ENCODE measurements at places on chromosomes 13 and 19. TPM values are rescaled to one million over a fixed set of nuclear protein-coding genes. Genes with fewer than 3 reads are reported as not detected.

DNA sequence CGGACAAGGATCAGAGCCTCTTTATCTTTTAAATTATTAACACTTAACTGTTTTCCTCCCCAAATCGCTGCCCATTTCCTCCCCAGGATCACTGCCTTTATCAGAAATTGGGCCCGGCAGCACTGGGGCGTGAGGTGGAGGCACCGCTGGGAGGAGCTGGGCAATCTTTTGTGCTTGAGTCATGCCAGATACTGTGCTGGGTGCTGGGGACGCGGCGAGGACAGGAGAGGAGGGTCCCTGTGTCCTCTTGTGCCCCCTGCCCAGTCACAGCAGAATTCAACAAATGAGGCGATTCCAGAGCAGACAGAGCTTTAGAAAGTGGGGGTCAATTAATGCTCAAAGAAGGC lies 347.8 kb downstream of the ZNF536 start:
- peak; percentile 83 for DNase-seq

- no peak for DNase-seq
Measured at GRCh38 chr13:101763191-101763590, 310.7 kb downstream of the ITGBL1 start.

Gene ELAVL3
- not detected for total RNA-seq

DNA sequence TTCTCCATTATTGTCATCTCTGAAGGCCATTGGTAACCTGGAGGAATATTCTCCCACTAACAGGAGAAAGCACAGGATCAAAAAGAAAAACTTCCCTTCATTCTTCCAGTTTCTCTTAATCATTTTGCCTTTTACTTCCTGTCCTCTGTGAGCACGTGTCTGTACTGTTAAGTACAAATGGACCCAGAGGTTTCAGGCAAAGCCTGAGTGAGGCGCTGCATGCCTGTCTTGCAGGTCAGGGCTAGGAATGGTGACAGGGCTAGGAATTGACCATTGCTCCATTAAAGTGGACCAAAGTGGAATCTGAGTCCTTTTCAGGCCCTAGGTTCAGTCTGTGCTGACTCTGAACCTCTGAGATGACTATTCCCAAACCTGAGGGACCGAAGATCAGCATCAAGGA lies 326.7 kb downstream of the SHISA2 start:
- DNase-seq = no peak

Gene TSHZ3
- total RNA-seq = 1.6 TPM

Gene ZNF665
- 4.2 TPM for total RNA-seq

DNA sequence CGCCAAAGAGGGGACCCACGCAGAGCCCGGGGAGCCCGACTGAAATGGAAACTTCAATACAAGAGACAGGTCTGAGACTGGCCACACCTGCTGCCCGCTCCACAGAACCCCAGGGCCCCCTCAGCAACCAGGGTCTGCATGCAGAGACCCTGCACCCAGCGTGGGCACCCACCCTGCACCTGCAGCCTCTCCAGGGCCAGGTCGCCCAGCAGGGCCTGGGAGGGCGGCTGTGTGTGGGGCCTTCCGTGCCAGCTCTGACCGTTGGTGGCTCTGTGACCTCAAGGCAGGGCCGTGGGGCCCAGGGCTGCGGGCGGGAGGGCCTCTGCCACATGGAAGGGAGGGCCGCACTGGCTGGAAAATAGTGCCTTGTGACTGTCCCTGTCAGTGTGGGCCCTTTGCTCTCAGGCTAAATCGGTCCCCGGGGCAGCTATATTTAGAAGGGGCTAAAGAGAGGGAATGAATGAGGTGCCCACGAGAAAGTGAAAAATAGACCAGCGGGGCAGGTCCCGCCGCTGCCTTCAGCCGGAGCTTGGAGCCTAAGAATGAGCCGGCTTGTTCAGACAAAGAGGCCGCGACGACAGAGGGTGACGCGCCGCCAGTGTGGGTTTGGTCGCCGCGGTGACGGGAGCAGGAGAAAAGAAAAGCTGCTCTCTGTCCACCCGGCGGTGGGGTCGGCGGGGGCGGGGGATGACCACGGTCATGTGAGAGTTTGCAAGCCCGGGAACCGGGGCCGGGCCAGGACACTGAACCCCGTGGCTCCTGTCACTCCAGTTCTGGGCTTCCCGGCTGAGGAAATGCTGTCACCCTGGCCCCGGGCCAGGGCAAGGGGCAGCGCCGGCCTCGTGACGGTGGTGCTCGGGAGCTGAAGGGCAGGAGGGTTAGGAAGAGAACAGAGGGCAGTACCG lies 70.5 kb downstream of the GADD45B start:
- DNase-seq = peak; percentile 79

DNA sequence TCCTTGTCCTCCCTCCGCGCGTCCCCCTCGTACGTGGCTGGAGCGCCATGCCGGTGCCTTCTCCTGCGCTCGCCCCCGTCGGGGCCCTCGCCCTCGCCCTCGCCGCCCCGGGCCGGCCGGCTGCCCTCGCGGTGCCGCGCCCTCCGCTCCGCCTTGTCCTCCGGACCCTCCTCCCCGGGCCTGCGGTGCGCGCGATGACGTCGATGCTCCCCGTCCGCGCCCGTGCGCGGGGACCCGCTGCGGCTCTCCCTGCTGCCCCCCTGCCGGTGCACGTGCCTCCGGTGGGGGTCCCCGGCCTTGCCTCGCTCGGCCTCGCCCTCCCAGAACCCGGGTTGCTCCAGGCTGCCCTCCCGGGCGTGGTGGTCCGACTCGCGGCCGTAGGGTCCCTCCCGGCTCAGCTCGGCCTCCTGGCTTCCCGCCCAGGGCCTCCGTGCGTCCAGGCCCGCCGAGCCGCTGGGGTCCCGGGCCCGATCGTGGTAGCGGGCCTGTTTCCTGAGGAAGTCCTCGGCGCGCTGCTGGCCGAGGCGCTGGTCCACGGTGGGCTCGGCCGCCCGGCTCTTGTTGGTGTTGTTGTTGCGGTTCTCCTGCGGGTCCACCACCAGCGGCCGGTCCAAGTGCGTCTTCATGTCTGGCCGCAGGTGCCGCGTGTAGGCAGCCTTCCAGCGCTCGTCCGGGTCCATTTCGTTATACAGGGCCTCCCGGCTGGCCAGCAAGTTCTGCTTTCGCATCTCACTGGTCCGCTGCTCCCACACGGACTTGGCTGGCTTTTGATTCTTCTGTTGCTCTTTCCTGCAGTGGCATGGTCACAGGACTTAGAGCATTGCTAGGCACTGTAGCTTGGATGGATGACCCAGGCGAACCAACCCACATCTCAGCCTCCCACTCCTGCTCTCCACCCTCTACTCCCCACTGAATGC lies 148.6 kb downstream of the IER2 start:
- no peak for DNase-seq

DNA sequence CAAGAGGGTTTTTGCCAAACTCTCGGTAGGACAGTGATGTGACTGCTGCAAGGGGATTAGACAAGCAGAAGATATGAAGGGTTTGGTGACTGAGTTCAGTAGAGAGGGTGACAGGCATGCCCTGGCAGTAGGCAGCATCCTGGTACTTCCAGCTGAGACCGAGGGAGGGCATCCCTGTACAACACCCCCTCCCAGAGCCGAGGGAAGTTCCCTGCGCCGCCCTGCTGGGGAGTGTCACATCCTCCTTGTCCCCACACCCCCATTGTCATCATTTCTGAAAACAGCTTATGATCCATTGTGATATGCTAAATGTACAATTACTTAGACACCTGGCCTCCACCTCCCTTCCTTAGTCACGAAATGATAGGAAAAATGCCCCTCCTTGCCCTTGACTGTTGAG lies 14.6 kb downstream of the ZNF544 start:
- DNase-seq = no peak

DNA sequence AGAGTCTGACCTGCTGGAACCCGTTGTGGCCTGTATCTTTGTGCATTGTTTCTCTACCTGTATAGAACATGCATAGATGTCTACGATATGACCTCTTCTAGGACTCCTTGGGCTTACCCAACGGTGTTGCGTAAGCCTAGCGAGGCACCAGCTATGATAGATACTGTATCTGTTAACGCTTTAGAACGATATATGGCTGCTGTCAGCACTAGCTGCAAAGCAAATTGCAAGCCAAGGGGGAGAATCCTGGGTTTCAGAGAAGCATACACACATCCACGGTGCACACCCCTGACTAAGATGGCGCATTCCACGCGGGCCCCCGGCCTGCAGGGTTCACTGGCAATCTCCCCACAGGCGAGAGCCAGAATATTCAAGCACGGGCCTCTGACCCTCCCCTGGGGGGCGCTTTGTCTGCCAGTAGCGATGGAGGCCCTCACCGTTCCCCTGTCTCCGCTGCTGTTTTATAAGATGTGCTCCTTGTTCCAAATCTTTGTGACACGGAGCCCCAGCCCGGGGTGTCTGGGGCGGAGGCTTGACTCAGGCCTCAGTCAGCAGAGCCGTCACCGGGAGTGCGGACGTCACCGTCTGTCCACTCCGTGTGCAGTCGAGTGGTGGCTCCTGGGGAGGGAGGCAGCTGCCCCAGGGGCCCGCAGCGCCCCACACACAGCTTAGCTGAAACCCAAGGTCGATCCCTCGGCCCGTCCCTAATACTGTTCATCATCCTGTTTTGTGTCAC lies 12.9 kb upstream of the RPS15 start:
- no peak for DNase-seq

- no peak for DNase-seq
Measured at GRCh38 chr19:22526661-22527272, 104.6 kb upstream of the ZNF98 start.

DNA sequence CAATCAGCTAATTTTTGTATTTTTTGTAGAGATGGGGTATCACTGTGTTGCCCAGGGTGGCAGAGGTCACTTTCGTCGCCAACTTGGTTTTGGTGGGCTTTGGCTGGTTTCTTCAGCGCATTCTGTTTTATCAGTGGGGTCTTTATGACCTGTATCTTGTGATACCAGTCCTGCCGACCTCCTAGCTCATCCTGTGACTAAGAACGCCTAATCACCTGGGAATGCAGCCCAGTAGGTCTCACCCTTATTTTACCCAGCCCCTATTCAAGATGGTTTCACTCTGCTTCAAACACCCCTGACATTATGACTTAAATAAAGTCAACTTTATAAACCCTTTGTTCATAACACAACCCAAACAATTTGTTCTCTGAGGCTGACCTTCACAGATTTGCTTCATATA lies 3.0 kb upstream of the ZNF878 start:
- DNase-seq = no peak

GRCh38 chr13:73198991-73199411 lies 140.2 kb downstream of the KLF5 start:
- no peak for DNase-seq

Gene TMIGD2
- total RNA-seq = not detected

DNA sequence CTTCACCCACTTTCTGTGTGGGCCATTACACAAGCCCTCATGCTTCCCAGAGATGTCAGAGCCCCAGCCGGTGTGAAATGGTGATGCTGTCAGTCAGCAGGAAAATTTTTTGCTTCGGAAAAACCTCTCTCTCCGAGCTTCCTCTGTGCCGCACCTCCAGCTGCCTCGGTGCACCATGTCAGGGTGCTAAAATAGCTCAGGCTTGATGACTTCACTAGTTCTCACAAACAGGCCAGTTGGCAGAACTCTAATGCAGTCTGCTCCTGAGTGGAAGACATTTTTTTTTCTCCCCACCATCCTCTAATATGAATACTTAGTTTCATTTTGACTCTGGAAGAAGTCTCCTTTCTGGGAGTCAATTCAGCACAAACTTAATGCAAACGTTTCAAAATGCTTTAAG lies 71.3 kb downstream of the KLF12 start:
- no peak for DNase-seq

Gene A1BG
- 10.1 TPM for total RNA-seq

Gene SLC10A2
- not detected for total RNA-seq

GRCh38 chr13:46600943-46601311 lies 48.0 kb downstream of the LRCH1 start:
- no peak for DNase-seq

GRCh38 chr19:39474139-39474620 lies 6.5 kb upstream of the TIMM50 start:
- peak; percentile 90 for DNase-seq

GRCh38 chr13:49527123-49527522 lies 31.4 kb downstream of the PHF11 start:
- no peak for DNase-seq

Gene ZNF324B
- total RNA-seq = 21.2 TPM

DNA sequence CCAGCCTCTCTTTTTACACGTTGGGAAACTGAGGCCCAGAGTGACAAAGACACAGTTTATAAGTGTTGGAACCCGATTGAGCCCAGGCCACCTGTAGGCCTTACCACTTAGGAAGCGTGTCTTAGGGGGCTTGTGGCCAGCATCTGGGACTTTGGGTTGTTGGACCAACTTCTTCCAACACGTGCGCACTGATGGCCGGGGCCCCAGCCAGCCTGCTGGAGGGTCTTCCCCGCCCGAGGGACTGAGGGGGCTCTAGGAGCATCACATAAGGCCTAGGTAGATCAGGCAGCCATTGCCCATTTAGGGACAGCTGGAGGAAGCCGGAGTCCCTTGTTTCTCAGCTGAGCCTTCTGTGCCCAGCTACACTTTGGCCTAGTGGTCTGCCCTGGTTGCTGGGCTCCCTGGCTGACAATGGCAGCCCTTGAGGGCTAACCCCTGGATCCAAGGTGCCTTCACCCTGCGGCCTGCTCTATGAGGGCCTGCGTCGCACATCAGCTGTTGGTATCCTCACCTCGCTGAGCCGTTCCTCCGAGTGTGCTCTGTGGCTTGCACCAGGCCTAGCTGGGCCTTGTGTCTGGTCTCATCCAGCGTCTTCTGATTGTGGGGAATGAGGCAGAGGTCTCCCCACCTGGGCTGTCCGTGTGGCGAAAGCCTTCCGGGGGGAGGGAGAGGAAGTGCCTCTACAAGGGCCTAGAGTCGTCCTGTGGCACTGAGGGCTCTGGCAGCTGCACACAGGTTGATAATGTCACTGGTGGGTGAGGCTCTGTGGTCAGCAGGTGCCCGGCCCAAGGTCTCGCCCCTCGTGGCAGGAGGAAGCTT lies 1.2 kb downstream of the RAB11B start:
- DNase-seq = no peak

Gene ZNF175
- total RNA-seq = 5.3 TPM

DNA sequence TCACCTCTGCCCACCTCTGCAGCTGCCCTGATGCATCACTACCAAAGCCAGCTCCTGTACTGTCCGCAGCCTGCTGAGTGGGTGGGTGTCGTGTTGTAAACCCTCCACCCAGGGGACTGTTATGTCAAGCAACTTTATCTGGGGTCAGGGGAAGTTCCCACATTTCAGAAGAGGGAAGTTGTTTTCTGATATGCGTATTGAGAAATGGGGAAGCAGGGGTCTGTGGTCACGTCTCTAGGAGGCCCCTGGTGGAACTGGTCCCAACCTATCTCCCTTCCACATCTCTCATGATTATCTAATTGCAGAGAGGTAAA lies 31.2 kb downstream of the CLEC17A start:
- no peak for DNase-seq

DNA sequence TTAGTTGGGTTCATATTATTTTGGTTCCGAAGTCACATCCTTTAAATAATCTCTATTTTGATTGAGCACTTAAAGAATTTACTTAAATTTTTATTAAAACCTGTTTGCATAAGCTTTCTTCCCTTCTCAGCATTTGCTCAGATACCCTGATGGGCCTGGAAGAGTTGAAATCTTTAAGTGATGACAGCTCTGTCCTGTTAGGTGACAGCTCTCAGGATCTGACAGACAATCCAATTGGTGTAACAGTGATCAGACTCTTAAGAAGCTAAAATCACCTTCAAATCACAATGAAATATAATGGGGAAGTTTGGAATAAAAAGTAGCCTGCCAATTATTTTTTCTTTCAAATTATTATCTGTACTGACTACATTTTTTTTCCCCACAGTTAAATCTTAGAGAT lies 284.4 kb downstream of the LMO7 start:
- no peak for DNase-seq

GRCh38 chr13:73339086-73339485 lies 280.3 kb downstream of the KLF5 start:
- no peak for DNase-seq

GRCh38 chr19:44552324-44552723 lies 22.8 kb upstream of the CEACAM20 start:
- no peak for DNase-seq

Gene TSSK6
- total RNA-seq = 4.7 TPM

All from lower leg skin (tissue), 4 donors.